ENCODE measurements at places on chromosomes 1 and 21.

- no peak for DNase-seq
Measured at GRCh38 chr1:234402939-234403338, 29.7 kb downstream of the COA6 start.

- DNase-seq, result no peak
Measured at GRCh38 chr1:82472489-82473131, 671.9 kb downstream of the ADGRL2 start.

DNA sequence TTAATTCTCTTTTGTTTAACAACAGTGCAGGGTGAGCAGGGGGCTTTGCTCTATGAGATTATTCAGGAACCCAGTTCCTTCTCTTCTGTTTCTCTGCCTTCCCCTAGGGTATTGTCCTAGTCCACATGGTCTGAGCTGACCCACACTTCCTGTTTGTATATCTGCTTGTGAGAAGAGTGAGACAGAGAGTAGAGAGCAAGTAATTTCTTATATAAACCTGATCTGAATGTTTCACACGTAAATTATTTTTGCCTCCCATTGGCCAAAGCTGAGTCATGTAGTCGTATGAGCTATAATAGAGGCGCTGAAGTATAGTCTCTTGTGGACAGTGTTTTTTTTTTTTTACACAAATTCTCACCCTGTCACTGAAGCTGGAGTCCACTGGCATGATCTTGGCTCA is 134.2 kb upstream of the SERTAD4 start:
- DNase-seq, result no peak

DNA sequence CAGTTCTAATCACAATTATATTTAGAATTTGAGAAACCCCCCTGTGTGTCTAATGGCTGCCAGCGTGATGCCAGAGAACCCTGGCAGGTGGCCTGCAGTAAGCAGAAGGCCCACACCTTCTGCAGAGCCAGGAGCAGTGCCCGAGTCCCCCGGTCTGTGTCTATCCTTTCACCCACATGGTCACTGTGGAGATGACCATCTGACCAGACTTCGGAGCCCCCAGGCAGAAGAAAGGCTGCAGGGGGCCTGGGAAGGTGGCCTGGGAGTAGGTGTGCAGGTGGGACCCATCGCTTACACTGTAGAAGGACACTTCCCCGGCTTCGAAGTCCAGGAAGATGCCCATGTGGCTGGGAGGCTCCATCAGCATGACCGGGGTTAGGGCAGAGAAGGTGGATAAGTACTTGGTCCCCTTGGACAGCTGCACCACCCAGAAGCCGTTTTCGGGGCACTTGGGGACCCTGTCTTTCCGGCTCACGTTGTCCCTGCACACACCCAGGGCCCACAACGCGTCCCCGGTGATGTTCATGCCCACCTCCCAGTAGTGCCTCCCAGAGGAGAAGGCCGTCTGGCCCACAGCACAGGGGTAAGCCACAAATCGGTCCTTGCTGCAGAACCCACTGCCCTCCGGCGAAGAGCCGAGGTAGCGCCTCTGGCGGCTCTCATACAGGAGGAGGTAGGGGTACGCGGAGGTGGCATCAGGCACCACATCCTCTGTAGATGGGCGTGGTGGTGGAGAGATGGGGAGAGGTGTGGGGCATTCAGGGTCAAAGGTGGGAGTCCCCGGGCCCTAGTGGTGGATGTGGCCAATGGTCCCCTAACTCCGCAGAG is 1.6 kb upstream of the TRIM11 start:
- DNase-seq, result no peak

- no peak for DNase-seq
Measured at GRCh38 chr1:50902419-50902818, 57.6 kb downstream of the FAF1 start.

- DNase-seq, result no peak
Measured at GRCh38 chr1:206682111-206682510, 2.6 kb upstream of the MAPKAPK2 start.

DNA sequence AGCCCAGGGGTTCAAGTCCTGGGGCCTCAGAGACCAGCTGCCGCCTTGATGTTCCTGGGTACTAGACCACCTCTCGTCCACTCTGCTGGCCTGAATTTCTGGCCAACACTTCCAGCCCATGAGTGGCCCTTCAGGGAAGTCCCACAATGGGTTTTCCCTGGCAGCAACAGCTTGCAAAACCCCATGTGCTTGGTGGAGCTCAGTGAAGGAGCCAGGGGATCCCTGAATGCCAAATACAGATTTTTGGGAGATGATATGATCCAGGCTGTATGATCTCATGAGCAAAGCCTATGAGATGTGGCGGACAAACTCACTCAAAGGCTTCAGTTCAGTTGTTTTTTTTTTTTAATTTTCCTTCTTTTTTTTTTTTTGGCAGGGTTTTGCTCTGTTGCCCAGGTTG is 9.6 kb upstream of the RASSF5 start:
- no peak for DNase-seq

DNA sequence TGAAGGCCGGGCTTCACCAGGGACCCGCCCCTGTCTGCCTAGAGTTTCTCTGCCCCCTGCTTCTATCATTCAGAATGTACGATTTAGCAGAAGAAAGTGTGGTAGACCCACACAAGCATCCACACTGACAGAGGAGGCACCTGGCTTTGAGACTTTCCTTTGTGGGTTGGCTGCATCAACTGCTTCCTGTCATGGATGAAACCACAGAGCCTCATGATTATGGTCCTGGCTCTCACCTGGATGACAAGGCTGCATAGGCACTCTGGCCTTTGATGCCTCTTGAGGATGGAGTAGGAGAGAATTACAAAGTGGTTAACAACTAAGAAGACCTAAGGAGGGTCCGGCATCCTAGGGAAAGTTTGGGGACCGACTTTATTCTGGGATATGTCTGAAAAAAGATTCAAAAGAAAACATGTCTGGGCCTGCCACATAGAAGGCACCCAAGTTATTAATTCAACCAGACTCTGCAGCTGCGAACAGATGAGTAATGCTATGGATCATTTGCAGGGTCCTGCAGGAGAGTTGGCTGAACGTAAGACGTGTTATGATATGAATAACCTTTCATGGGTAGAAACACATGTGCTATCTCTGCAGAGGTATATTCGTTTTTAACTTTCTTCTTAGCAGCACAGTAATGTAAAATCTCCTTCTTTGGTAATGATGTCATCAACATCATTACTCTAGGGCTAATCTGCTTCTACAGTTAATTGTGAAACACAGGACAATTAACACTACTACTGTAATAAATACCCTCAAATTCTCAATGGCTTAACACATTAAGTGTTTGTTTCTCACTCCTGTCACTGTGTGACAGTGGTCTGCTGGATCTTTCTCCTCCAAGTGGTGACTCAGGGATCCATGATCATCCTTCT is 136.2 kb downstream of the SLC35F3 start:
- no peak for DNase-seq

DNA sequence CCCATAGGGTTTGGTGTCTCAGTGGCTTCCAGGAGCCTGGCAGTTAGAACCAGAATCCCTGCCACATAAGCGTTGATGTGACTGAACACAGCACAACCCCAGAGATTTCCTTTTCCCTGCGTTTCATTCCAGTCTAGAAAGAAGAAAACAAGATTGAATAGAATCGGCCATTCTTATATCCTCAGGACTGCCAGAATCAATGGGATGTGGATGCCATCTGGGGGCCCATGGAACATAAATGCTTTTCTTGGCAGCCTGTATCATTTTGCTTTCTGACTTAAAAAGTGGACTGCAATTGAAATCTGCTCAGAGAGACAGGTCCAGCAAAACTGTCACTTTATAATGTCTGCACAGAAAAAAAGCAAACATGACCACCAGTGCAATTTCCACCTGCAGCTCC is 80.3 kb downstream of the DISC1 start:
- no peak for DNase-seq

GRCh38 chr1:111407301-111407700 is 20.2 kb downstream of the OVGP1 start:
- DNase-seq, result no peak

- DNase-seq, result no peak
Measured at GRCh38 chr1:234532503-234532922, 53.5 kb upstream of the TARBP1 start.

DNA sequence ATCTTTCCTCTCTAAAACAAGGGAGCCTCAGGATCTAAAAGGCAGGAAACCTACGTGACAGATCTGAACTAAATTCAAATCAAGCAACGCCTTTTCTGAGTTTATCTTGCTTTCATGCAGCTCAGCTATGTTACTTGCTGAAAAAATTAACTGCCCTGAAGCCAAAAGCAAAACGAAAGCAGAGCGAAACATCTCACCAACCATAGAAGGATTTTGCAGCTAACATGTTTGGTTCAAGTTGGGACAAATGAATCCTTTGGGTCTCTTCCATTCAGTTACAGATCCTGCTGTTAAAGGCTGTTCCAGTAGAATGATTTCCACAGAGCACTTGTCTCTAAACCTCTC is 482 bp downstream of the SLC2A5 start:
- no peak for DNase-seq

DNA sequence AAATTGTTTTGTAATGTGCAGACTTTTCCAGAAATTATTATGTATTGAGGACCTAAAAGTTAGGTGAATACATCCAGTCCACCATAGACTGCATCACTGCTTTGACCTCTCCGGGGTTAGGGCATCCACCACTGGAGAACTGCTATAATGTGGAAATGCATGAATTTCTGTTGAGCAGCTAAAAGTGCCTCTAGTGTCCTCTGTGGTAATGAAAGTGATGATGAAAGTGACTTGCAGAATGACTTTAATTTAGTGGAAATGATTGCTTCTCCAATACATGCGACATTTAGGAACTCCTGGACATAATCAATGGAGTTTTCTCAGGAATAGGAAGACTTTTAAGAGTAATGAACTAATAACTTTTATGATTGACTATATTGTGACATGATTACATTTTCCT is 170.8 kb downstream of the LBR start:
- DNase-seq, result no peak

DNA sequence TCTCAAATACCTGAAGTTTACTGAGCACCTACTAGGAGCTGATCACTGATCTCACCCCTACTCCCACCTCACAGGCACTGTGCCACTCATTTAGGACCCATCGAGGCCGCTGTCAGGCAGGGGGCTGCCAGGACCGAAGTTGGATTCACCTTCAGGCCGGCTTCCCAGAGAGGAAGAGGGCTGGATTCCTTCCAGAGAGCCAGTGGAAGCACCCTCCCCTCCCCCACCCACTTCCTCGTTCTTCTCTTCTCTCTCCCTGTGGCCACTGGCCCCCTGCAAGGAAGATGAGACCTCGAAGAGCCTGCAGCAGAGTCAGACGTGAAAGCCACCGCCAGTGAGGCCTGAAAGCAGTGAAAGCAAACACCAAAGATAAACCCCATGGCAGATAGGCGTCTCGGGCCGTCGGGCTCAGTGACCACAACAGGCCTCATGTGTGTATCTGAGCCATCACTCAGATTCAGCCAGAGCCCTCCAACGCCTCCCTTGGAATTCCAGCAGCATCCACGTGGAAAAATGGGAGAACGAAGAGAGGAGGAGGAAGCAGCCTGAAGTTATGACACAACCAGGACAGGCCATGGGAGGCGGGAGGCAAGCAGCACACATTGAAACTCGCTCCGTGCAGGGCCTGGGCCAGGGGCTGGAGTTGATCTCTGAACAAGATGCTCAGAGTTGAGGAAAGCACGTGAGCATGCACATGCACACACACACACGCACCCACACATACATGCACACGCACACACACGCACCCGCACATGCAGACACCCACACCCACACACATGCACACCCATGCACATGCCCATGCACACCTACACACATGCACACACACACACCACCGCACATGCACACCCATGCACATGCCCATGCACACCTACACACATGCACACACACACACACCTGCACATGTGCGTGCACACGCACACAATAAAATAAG is 6.2 kb upstream of the AGTRAP start:
- DNase-seq, result no peak

- DNase-seq, result no peak
Measured at GRCh38 chr1:150574260-150575071, 4.9 kb downstream of the MCL1 start.

- DNase-seq, result no peak
Measured at GRCh38 chr1:174131032-174131638, 28.2 kb upstream of the RABGAP1L start.

DNA sequence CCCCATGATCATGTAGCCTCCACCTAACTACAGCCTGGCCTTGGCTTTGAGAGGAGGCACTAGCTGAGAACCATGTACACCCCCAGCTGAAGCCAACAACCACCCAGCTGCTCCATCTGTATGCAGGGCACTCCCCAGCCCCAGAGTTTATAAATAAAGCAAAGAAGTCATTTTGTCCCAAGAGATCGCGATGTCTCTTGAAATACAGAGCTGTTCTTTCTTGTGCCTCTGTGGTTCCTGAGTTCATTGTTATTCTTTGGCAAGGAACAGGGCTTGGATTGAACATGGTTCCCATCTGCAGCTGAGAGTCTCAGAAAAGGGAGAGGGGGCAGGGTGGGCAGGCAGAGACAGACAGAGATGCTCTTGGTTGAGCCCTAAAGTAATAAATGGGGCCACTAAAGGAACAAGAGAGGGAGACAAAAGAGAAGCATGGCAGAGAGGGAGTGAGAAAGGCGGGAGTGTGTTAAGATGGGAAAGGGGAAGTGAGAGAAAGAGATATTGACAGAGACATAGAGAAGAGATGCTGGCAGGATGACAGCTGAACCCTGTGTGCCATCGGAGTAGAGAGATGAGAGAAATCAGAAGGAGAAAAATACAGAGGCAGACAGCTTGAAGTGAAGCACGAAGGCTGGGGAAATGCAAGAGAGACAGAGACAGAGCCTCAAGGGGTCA is 63.3 kb downstream of the TNR start:
- no peak for DNase-seq

- DNase-seq, result no peak
Measured at GRCh38 chr1:116075990-116076389, 35.2 kb upstream of the MAB21L3 start.

- no peak for DNase-seq
Measured at GRCh38 chr1:186194107-186194756, 180.8 kb downstream of the TPR start.

GRCh38 chr1:220356981-220357850 is 85.0 kb upstream of the RAB3GAP2 start:
- DNase-seq, result no peak

DNA sequence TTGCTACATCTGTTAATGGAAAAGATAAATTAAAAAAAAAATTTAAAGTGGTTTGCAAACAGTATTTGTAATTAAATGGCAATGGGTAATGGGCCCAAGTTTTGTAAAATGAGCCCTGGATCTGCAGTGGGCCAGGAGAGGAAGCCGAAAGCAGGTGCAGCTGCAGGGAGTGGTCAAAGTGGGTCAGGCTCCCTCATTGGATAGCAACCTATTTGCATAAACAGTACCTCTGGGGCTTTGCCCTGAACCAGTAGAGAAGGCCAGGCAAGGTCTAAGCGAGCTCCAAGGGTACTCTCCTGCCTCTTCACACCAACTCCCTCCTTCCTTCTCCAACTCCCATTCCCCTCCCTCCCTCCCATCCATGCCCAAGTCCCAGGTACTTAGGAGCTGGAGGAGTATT is 138.9 kb downstream of the HMGB4 start:
- DNase-seq, result peak; percentile 32

GRCh38 chr1:108646648-108647269 is 14.1 kb downstream of the HENMT1 start:
- no peak for DNase-seq

DNA sequence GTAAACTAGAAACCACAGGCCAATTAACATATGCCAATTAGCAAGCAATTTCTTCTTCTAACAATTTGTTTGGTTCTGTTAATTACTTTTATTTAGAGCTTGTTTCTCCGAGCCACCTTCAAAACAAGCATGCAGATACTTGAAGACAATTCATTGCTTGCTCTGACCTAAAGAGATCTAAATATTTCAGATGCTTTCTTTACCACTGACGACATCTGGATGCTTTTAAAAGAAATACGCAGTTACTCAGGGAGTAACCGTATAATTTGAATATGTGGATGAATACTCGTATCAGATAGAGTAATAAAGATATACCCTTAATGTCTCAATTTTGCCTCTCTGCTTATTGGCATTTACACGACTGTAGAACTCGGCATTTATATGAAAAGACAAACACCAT is 390.0 kb downstream of the DISC1 start:
- DNase-seq, result no peak

All from NCI-H2029 treated with DMSO at 0.1 percent for 48 hours (cell line).